Activated CD8-positive, alpha-beta T cell treated with anti-CD3 and anti-CD28 coated beads for 36 hours (primary cell): ENCODE measurements at places on chromosomes 12 and 14. TPM values are rescaled to one million over a fixed set of nuclear protein-coding genes. Genes with fewer than 3 reads are reported as not detected.

GRCh38 chr12:29695026-29695425, 88.7 kb downstream of the TMTC1 start:
- DNase-seq, result no peak

- no peak for DNase-seq
These were observed 10.6 kb downstream of the SAMD4A start for GRCh38 chr14:54577494-54577893.

GRCh38 chr12:71536279-71536938, 96.8 kb downstream of the LGR5 start:
- DNase-seq, result no peak

Gene KIF26A
- total RNA-seq, result 0.59 TPM

- peak; percentile 41 for DNase-seq
These were observed 107.0 kb downstream of the PTCSC3 start for GRCh38 chr14:36069535-36069900.

- no peak for DNase-seq
These were observed 218.6 kb upstream of the SLC38A2 start for GRCh38 chr12:46590991-46591703.

GRCh38 chr12:130702966-130703732, 12.9 kb downstream of the RIMBP2 start:
- no peak for DNase-seq

DNA sequence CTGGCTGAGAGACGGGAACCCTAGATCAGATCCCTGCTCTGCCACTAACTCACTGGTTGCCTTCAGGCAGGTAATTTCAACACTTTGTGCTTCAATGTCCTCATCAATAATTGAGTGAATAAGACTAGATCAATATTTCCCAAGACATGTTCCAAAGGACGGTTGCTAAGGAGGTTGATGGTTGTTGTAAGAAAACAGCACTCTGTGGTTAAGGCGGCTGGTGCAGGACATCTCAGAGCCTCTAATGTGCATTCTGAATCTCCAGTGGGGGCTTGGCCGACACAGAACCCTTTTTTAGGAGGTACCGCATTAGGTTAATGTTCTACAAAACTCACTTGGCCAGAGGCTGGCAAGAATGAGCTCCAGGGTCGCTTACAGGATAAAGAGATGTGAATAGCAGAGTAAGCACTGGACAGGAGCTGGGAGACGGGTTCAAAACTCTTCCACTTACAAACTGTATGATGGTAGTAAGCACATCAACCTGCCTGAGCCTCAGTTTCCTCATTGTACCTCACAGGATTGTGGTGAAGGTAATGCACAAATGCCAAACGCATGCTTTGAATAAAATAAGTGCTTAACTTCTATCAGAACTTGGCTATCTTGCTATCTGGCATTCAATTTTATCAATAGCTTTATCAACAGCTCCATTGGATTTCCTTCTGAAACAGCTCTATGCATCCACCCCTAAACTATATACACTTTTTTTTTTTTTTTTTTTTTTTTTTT, 136.9 kb upstream of the PARP11 start:
- no peak for DNase-seq

DNA sequence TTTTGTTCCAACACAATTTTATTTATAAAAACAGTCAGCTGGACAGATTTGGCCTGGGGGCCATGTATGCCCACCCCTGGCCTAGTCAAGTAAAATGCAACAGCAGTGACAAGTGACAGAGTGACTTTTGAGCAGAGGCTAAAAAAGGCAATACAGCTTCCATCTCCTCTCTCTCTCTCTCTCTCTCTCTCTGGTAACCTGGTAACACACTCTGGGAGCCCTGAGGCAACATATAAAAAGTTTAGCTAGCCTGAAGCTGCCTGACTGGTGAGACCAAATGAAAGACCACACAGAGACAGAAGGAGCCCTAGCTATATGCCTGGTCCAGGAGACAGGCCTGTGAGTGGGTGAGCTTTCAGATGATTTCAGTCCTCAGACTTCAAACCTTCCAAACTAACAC, 105.4 kb downstream of the DENND5B start:
- DNase-seq, result no peak

DNA sequence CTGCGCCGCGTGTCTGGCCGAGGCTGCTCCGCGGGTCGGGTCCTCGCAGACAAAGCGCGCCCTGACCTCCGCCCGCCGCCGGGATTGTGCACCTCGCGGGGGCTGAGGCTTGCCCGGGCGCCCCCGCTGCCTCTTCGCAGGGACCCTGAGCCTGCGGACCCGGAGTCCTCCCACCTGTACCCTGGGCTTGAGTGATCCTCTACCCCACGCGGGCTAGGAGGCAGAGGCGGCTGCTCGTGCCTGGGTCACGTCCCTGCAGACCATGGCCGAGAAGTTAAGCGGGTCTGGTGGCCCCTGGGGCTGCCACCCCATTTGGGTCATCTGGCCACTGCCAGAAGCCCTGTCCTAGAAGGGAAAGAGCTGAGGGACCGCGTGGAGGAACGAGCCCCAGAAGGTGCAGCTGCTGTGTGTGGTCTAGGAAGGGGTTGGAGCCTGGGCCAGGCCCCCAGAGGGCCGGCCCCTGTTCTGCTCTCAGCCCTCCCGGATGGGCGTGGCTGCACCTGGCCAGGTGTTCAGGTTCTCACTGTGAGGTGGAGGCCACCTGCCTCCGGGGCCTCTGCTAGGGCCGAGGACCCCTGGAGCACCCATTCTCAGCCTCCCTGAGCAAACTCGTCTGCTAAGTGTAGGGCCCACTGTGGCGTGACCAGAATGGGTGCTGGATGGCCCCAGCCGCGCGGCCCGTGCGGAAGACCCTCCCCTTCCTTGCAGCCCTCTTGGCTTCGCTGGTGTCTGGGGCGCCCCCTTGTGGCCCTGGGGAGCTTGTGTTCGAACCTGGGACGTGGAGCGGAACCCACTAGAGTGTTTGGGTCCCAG, 49.6 kb downstream of the LRCOL1 start:
- peak; percentile 86 for DNase-seq

Gene FIGNL2
- total RNA-seq, result 0.40 TPM
